GM12865 (cell line): ENCODE measurements at places on chromosomes 7 and 10.
A peak's percentile ranks its signal among the peaks of the same experiment; 100 is the strongest.

GRCh38 chr7:159114981-159115380 lies 29.7 kb downstream of the VIPR2 start:
- no peak for DNase-seq

DNA sequence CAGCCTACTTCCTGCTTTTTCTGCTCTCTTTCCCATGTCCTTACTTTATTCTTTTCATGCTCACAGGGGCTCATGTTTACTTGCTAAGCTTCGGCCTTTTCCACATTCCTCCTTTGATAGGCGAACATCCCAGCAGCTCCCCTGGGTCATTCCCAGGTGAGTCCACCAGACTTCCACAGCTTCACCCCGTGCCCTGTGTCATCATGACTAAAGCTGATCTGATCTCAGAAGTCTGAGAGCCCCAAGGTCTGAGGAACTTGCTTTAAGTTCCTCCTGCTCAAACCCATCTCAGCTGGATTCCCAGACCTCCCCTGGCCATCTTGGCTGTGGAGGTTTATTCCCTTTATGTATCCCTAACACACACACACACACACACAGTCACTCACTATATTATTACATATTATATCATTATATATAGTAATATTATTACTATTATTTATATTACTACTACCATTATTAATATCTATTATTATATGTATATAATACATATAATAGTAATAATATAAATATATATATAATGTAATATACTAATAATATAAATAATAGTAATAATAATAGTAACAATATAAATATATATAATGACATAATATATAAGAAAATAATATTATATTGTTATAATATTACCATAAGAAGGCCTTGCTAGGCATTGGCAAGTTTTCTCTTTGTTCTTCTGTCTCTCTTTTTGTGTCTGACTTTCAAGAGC lies 295.9 kb downstream of the PTEN start:
- no peak for DNase-seq

- DNase-seq, result no peak
Measured at GRCh38 chr7:23687011-23687410, 7.0 kb downstream of the FAM221A start.

GRCh38 chr7:29587195-29587808 lies 23.7 kb downstream of the PRR15 start:
- DNase-seq, result no peak

DNA sequence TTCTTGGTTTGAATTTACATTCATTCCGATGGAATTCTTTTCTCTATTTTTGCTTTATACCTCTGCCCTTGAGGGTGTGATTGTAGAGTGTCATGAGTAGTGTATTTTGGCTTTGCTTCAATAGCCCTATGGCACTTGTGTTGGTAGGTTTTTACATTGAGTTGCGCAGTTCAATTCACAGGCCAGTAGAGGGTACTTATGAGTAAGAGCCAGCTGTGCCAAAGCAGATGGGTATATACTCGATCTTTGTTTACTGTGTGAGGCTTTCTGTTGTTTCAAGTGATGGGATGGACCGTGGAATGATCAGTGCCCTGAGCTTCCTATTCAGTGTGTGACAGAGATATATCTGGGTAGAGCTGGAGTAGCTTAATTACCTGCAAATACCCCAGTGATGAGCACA lies 4.3 kb upstream of the AKR1C3 start:
- peak; percentile 38 for DNase-seq

GRCh38 chr10:18486438-18486837 lies 164.9 kb downstream of the NSUN6 start:
- no peak for DNase-seq

- no peak for DNase-seq
Measured at GRCh38 chr7:137942484-137943115, 59.3 kb downstream of the CREB3L2 start.

- no peak for DNase-seq
Measured at GRCh38 chr10:62819141-62819920, 3.2 kb upstream of the EGR2 start.

DNA sequence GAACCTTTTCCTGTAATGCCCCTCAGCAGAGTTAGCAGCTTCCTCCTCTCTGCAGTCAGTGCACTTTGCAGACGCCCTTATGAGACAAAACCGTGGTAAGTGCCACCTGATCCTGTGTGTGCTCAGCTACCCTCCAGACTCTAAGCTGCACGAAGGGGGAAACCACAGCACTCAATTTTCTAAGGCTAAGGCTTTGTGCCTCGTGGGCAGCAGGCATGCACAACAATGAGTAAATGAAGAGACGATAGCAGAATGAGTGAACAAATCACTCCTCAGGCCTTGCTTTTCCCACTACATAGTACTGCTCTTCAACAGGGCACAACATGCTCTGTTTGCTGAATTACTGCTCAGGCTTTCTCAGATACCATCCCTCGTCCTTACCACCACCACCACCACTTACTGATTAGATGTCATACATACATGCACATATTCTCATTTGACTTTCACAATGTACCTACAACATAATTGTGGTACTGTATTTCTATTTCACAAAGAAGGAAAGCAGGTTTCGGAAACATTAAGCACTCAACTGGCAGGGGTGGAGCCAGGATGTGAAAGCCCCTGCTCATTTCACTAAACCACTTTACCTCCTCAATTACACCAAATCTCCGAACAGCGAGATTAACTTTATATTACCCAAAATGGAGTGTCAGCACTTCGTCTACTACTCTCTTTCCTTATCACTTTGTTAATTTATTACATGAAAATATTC lies 85.4 kb downstream of the ICA1 start:
- DNase-seq, result peak; percentile 94
